ENCODE measurements at places on chromosomes 7 and 10.
A peak's percentile ranks its signal among the peaks of the same experiment; 100 is the strongest.

GRCh38 chr10:78964952-78965633 is 103.7 kb upstream of the ZMIZ1 start:
- peak; percentile 83 for DNase-seq

GRCh38 chr10:86400705-86401587 is 34.4 kb upstream of the GRID1 start:
- peak; percentile 50 for DNase-seq

- no peak for DNase-seq
These were observed 222.1 kb upstream of the SHH start for GRCh38 chr7:156034397-156034796.

DNA sequence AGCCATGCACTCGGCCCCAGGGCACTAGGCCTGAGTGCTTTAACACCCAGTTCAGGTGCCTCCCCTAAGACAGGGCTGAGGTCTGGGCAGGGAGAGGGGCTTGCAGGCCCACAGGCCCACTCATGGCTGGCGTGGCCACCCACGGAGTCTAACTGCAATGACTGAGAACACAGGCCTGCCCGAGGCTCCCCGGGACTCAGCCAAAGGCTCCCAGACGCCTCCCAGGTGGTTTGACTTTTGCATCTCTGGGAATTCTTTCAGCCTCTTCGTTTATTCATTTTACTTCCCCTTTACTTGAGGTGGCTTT is 37.3 kb downstream of the PTPRN2 start:
- no peak for DNase-seq

- DNase-seq = no peak
These were observed 564.5 kb upstream of the IGFBP3 start for GRCh38 chr7:46485481-46486065.

DNA sequence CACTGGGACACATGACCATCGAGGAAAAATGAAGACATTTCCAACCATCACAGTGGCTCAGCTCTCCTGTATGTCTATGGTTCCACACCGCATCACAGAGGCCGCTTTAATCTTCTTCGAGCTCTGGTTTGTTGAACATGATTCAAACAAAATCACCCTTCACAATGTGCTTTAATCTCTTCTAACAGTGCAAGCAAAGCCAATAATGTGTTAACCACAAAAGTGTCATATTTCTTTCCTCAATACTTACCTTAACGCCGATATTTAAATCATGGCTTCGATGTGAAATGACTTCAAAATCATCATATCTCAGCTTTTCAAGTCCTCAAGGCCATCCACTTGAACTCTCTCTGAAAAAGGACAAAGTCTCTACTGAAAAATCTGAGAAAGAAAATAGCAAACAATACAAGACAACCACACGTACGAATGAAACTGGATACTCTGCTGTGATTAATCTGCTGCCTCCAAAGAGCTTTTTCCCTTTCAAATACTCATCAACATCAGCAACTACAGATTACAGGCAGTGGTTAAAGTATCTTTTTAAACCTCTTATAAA is 23.0 kb upstream of the SVIL start:
- DNase-seq = no peak

DNA sequence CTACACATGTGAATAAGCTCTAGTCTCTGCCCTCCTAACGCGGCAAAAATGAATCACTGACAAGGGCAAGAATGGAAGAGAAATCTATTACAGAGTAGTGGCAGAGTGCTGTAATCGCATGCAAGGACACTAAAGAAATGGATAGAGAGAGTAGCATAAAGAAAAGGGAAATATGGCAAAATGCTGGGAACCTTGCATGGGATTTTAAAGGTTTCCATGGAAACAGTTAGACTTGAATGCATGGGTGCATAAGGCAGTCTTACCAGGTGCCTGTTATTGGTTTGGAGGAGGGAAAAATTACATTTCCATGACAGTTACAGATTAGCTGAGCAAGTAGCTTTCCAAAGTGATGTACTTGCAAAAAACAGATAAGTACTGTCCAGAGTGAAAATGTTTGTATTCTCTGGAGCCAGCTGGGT is 233.4 kb downstream of the PTN start:
- no peak for DNase-seq

DNA sequence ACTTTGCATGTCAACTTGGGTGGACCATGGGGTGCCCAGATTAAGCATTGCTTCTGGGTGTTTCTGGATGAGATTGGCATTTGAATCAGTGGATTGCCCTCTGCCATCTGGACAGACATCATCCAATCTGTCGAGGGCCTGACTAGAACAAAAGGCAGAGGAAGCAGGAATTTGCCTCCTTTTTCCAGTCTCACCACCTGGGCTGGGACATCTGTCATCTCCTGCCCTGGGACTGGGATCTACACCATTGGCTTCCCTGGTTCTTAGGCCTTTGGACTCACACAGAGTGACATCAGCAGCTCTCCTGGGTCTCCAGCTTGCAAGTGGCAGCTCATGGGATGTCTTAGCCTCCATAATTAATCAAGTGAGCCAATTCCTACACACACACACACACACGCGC is 10.3 kb downstream of the SLC13A4 start:
- no peak for DNase-seq

- peak; percentile 56 for DNase-seq
These were observed 177.9 kb downstream of the RPS24 start for GRCh38 chr10:78211561-78212051.

DNA sequence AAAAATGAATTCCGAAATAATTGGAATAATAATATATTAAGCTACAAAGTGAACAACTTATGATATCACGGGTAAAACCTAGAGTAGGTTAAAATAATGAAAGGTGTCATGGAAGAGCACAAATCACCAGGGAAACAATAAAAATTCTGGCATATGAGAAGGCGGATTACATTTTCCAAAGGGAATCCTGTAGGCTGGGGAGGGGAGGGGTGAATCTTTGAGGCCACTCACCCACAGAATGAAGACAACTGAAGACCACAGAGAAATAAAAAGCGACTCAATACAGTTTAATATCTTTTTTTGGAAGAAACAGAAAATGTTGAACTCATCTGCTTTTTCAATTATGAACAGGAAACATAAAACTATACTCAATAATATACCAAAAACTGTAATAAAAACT is 129.4 kb upstream of the HPS1 start:
- no peak for DNase-seq

GRCh38 chr10:78764846-78765430 is 303.8 kb upstream of the ZMIZ1 start:
- no peak for DNase-seq

- DNase-seq = no peak
These were observed 73.5 kb upstream of the GLCCI1 start for GRCh38 chr7:7895004-7895650.

- peak; percentile 78 for DNase-seq
These were observed 17.5 kb upstream of the ZNF862 start for GRCh38 chr7:149820622-149821190.

GRCh38 chr7:126535176-126535575 is 717.6 kb downstream of the GRM8 start:
- DNase-seq = no peak

- DNase-seq = peak; percentile 60
These were observed 141.0 kb downstream of the MACC1 start for GRCh38 chr7:20075992-20076820.

Measured in left lung (tissue), 14 donors.